ENCODE measurements at places on chromosomes 13 and 19.

GRCh38 chr19:48686088-48686487 lies 9.7 kb upstream of the FUT2 start:
- DNase-seq: peak; percentile 14

DNA sequence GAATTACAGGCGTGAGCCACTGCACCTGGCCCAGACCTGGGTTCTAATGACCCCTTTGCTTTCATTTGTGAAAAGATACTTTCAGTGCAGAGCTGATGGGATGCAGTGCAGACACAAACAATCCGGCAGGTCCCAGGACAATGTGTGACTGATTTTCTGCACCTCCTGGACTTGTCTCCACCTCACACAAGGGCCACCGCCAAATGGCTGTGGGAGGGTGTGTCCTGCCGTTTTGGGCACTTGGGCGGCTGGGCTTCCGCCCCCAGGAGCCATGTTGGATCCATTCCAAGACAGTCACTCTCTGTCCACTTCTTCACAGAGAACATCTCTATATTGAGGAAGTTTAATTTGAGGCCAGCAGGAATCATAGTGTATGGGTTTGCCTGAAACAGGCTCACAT lies 112.3 kb upstream of the ZNF507 start:
- DNase-seq: no peak

DNA sequence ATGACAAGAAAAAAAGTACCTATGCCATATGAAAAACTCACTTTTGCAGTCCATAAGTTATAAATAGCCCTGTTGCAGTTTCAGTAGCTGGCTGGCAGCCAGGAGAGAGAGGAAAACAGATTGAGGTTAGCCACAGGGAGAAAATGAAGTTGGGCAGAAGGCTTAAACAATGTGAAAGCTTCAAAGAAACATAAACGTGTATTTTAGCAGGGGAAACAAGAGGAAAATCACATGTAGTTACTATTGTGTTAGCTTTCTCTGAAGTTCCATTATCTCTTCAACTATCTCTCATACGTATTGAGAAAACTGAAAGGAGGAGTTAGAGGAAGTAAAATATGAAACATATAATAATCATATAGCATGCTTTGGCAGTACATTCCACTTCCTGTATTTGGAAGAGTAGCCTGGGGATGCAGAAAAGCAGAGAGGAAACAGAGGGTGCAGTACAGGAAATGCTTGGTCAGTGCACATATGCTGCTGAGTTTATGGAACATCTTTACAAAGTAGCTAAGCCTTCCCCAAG lies 1551.1 kb downstream of the EFNB2 start:
- DNase-seq: peak; percentile 84

DNA sequence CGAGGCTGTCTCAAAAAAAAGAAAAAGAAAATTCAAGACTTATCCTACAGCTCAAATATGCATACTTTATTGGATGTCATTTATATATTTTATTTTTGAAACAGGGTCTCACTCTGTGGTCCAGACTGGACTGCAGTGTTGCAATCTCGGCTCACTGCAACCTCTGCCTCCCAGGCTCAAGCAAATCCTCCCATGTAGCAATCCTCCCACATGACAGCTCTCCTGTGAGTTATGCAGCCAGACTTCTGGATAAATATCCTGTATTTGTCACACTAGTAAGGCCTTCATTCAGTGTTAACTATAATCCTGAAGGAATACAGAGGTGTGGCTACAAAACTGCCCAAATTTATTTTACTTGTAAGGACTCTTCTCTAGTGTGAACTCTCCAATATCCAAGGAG lies 7.2 kb downstream of the ZNF552 start:
- peak; percentile 75 for DNase-seq

GRCh38 chr13:31011901-31012654 lies 79.6 kb downstream of the TEX26 start:
- DNase-seq: no peak

GRCh38 chr19:34226036-34226435 lies 28.3 kb upstream of the GARRE1 start:
- no peak for DNase-seq

- DNase-seq: no peak
These were observed 13.3 kb upstream of the CCL25 start for GRCh38 chr19:8039231-8039630.

DNA sequence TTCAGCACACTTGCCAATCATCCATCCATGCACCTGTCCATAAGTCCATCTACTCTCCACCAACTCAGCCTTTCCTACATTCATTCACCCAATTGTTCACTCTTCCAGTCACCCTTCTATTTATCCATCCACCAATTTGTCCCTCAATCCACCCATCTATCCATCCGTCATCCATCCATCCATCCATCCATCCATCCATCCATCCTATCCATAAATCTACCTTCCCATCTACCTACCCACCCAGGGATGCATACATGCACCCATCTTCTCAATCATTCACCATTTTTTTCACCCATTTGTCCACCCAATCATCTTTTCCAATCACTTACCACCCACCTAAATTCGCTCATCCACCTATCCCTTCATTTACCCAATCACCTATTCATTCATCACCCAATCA lies 14.6 kb upstream of the CEACAM20 start:
- DNase-seq: no peak

- peak; percentile 74 for DNase-seq
These were observed at the start of gene ZNF625 for GRCh38 chr19:12156223-12157058. Gene ZNF625, minus strand, starts transcription at chr19:12156734. Its CDS starts 176 bp downstream, at chr19:12156558.
